ENCODE measurements at places on chromosomes 5 and 9.
A peak's percentile ranks its signal among the peaks of the same experiment; 100 is the strongest.

GRCh38 chr5:168390491-168390890 lies 95.8 kb upstream of the RARS1 start:
- DNase-seq, result no peak

GRCh38 chr5:21263361-21263760 lies 1275.4 kb upstream of the CDH18 start:
- no peak for DNase-seq

GRCh38 chr9:93682155-93682968 lies 106.0 kb downstream of the PHF2 start:
- DNase-seq, result peak; percentile 15

- no peak for DNase-seq
Observed at GRCh38 chr9:5500441-5501235, 9.7 kb upstream of the PDCD1LG2 start.

- no peak for DNase-seq
Observed at GRCh38 chr5:98490348-98490747, 283.1 kb upstream of the RGMB start.

GRCh38 chr5:153573326-153574033 lies 83.0 kb downstream of the GRIA1 start:
- DNase-seq, result no peak

- DNase-seq, result peak; percentile 23
Observed at GRCh38 chr9:91089405-91090129, 272.2 kb downstream of the AUH start.

DNA sequence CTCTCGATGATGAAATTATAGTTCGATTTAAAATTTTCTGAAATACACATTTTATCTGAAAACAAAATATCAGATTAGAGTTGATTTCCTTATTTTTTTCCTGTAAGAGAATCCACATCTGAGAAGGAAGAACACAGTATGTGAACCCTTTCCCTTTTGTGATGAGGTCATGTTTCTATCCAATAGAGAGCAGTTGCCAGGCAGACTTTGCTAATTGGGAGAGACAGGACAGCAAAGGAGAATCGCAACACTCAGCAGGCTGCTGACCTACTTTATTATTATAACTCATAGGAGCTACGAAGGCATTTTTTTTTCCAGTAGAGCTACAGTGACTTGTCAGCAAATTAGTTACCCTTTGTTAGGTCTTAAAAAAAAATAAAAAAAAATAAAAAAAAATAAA lies 242.1 kb downstream of the HCN1 start:
- no peak for DNase-seq

DNA sequence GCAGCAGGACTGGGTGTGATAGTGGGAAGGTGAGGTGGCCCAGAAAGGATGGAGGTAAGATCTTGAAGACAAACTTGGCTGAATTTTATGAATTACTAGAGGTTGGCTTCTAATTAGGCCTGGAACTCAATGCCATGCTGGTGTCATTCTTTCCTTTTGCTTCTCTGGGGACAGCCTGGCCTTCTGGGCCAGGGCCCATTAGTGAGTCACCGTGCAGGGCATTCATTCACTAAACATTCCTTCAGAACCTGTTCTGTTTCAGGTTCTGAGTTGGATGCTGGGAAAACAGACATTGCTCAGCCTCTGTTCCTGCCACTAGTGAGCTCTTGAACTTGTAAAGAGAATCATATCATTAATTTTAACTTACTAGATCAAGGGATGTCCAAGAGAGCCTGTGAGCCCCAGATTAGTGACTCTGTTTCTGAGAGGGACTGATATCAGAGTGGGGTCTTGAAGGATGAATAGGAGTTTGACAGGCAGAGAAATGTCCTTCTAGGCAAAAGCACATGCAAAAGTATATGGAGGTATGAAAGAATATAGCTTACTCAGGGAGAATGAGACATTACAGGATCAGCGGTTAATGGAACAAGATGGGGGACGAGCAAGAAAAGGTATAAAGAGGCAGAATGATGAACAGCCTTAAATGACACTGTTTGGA lies 66.5 kb downstream of the LHX2 start:
- no peak for DNase-seq

GRCh38 chr9:123863164-123863855 lies 66.6 kb downstream of the DENND1A start:
- no peak for DNase-seq

DNA sequence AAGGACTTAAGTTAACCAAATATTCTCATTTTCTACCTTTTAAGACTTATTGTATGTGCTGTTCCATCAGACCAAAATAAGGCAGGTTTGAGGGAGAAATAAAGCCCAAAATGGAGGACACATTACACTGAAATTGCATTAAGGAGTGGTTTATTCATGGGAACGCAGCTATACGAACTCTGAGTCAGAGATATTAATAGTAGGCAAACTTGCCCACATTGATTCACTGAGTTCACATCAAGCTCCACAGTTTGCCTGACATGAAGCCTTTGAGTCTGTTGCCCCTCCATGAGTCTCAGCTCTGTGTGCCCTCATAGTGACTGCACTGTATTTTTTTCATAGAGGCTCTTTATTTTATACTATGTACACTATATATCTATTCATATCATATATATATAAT lies 135.0 kb upstream of the SNX2 start:
- DNase-seq, result no peak

DNA sequence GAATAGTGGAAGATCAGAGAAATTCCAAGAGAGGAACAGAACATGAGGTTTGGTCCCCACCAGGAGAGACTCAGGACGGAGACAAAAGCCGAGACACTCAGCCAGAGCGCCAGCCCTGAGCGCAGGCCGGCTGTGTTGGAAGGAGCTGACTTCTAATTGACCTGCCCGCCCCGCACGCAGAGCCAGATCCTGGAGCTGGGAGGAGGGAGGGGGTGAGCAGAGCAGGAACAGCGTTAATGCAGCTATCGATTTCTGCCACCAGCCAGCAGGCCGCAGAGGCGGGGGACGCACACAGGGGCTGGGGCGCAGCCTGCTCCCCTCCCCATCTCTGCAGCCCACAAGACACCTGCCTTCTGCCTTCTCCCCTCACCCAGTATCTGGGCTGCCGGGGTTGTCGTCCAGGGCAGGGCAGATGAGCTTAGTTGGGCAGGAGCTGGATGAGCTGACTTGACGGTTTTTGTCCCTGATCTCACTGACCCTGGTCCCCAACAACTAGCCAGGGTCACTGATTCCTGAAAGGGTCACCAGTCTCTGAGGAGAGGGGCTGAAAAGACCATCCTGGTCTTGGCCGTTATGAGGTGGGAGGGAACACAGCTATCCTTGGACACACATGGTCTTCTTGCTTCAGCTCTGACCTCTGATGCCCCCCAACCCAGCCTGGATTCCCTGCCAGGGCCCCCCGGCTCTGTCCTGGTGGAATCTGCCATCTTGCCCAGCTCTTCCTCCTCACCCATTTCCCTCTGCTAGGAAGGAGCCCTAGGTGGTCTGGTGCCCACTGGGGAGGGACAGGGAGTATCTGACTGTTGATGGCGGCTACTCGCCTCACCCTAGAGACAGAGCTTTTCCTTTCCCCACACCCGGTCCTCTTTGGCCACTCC lies 29.8 kb downstream of the CXXC5 start:
- no peak for DNase-seq

DNA sequence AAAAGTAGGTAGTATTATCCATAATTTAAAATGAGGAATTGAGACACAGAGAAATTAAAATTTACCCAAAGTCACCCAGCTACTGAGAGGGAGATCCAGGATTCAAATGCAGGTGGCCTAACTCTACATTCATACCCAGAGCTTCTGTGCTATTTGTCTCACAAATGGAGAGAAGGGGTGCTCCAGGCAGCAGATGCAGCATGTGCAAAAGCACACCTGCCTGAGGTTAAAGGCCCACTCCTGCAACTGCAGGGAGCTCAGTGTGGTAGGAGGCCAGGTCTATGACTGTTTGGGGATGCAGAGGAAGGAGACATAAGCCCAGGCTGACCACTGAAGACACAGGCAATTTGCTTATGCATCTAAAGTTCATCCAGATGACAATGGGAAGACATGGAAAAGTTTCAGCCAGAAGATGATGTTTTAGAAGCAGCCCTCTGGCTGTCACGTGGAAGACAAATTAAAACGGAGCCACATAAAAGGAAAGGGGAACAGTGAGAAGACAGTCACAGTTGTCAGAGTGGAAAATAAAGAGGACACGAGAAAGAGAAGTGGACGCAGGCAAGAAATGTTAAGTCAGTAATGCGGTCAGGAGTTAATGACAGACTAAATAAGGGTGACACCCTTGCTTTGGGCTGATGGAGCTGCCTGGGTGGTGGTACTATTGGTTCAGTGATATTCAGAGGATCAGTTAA lies 214.7 kb downstream of the EBF1 start:
- DNase-seq, result no peak

- DNase-seq, result no peak
Observed at GRCh38 chr9:138117836-138118235, 240.3 kb downstream of the CACNA1B start.

DNA sequence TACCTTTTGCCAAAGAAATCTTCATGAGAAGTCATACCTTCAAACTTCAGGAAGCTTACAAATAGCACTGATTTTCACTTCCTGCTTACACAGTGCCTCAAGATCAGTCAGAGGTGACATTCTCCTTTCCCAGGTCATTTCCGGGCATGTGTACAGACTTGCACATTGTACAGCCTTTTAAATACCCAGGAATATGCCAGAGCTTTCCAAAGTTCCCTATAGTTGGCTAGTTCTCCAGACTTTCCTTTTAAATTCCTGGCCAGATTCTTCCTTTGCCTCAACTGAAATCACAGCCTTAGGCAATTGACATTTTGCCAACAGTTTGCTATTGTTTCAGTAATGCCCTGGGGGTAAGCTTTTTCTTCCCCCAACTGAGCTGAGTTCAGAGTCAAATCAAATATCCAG lies 47.2 kb downstream of the RFX3 start:
- no peak for DNase-seq

DNA sequence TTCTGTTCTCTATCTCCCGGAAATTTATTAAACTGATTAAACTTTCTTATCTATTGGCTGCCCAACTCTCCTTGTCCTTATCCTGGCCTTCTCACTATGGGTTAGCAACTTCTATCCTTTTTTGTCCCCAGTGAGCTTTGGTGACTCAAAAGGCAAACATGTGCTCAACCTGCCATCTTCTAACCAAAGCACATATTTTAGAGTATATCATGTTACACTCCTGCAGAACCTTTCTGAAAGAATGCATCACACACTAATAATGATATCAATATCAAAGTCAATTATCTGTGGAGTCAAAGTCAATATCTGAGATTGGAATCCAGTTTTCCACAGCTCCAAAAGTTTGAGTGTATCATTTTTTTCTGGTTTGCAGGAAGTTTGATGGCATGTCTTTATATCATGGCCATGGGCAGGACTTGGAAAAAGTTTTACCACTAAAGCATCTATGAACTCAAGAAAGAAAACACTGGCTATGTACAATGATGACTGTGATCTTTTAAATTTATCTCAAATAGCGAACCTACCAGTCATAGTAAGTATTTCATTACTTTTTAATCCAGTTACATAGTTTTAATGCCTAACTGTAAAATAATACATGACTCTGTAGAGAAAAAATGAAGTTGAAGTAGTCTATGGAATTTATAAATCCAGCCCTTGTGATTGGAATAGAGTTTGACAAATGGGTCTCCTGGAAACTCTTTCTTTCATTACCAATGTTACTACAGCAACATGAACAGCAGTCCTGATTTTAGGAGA lies 166.8 kb downstream of the DROSHA start:
- DNase-seq, result no peak

GRCh38 chr5:147547730-147548129 lies 37.9 kb upstream of the DPYSL3 start:
- no peak for DNase-seq

DNA sequence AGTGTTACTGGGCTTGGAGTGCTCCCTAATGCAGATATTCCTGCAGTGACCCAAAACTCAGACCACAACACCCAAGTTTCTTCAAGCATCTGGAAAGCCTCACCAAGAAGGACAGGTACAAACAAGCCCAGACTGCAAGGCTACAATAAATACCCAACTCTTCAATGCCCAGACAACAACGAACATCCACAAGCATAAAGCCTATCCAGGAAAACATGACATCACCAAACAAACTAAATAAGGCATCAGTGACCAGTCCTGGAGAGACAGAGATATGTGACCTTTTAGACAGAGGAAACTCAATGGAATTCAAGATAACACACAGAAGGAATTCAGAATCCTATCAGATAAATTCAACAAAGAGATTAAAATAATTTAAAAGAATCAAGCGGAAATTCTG lies 605.6 kb downstream of the PDE4D start:
- DNase-seq, result no peak

DNA sequence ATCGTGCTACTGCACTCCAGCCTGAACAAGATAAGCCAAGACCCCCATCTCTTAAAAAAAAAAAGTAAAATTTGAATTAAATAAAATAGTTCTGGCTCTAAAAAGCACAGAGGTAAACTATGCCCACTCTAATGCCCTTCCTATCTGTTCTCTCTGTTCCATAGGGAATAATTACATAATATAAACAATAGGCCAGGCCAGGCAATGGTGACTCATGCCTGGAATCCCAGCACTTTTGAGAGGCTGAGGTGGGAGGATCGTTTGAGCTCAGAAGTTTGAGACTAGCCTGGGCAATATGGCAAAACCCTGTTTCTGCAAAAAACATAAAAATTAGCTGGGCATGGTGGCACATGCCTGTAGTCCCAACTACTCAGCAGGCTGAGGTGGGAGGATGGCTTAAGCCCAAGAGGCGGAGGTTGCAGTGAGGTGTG lies 47.4 kb downstream of the MYO10 start:
- no peak for DNase-seq

DNA sequence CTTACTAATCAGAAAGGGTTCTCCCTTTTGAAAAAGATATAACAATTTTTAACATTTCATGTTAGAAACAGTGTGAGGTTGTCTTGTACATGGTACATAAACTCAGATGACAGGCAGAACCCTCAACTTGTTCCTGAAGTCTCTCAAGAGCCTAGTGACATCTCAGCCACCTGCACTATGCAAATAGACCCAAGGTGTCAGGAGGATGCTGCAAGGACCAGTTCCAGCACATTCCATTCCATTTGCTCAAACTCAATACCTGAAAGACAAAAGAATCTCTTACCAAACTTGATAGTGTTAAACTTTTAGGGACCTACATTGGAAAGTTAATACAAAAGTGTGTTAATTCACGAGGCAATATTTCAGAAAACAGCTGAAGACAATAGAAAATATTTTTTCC lies 544.6 kb downstream of the CETN3 start:
- no peak for DNase-seq

- no peak for DNase-seq
Observed at GRCh38 chr9:1353291-1353690, 303.1 kb downstream of the DMRT2 start.

DNA sequence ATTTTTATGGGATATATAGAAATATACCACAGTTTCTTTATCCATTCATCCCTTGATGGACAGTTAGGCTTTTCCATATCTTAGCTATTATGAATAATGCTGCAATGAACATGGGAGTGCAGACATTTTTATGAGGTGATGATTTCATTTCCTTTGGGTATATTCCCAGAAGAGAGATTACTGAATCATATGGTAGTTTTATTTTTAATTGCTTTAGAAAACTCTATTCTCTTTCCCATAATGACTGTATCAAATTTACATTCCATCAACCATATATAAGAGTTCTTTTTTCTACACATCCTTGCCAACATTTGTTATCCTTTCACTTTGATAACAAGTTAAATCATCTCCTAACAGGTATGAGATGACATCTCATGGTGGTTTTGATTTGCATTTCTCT lies 821.6 kb downstream of the TLE1 start:
- DNase-seq, result no peak

All from AML-193 (cell line).